Tibial nerve (tissue), 4 donors: ENCODE measurements at places on chromosomes 6 and 20. TPM values are rescaled to one million over a fixed set of nuclear protein-coding genes. Genes with fewer than 3 reads are reported as not detected.
A peak's percentile ranks its signal among the peaks of the same experiment; 100 is the strongest.

GRCh38 chr20:33521461-33521860 lies 31.6 kb downstream of the CBFA2T2 start:
- no peak overlapping the region for H3K27ac ChIP-seq
- DNase-seq: no peak
- peaks cover 8% of the 10 kb centered on the region for H3K36me3 ChIP-seq
- H3K4me3 ChIP-seq: no peak overlapping the region

DNA sequence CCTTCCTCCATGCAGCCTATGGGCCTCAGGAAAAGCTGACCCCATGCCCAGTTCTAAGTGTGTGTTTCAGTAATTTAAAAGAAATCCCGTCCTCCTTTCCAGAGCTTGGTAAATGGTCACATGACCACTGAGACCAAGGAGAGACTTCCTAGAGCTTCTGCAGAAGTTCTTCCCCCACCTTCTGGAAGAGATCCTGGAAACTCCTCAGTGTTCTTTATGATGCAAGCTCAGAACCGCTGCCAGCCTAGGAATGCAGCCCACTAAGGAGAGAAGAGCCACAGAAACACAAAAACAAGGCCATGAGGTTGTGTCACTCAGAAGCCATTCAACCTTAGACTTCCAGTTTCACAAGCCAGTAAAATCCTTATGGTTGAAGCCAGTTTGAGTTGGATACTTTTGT lies 348.4 kb downstream of the TPBG start:
- H3K4me3 ChIP-seq: no peak overlapping the region
- no peaks in the 10 kb centered on the region for H3K36me3 ChIP-seq
- H3K27ac ChIP-seq: no peak overlapping the region
- H3K4me1 ChIP-seq: no peaks in the 10 kb centered on the region
- peak; percentile 27 for DNase-seq

Gene KIZ
- total RNA-seq: 53.3 TPM

DNA sequence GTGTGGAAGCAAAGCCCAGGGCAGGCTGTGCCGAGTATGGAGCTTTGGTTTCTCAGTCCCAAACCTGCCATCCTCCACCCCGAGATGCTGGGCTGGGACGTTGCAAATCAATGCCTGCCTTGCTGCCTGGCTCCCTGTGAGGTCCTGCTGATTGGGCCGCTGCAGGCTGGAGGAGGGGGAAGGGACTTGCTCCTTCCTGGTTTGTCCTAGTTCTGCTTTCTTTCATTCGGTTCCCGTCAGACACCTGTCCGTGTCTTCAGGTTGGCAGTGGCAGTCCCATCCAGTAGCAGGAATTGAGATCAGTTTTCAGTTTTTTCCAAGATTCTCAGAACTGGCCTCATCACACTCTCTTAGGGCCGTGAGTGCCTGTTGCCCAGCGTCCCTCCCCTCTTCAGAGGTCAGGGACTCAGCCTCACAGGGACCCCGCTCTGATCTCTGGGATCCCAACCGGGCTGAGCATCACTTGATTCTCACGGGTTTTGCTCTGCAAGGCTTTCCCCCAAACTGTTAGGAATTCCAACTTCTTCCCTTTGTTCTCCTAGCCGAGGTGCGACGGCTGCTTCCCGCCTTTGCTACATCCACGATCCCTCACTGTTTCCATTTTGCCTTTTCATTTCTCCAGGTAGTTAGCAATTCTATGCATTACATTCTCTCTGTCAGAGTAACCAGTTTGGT lies 24.2 kb upstream of the TAGAP start:
- DNase-seq: no peak
- peaks cover 9% of the 10 kb centered on the region for H3K27me3 ChIP-seq
- H3K4me1 ChIP-seq: no peaks in the 10 kb centered on the region
- no peak overlapping the region for H3K27ac ChIP-seq

- H3K36me3 ChIP-seq: no peaks in the 10 kb centered on the region
- H3K4me3 ChIP-seq: no peak overlapping the region
- no peaks in the 10 kb centered on the region for H3K4me1 ChIP-seq
- no peak overlapping the region for H3K27ac ChIP-seq
- H3K27me3 ChIP-seq: no peaks in the 10 kb centered on the region
Measured at GRCh38 chr6:21457647-21458046, 135.9 kb upstream of the SOX4 start.

- H3K4me1 ChIP-seq: peaks cover 7% of the 10 kb centered on the region
- DNase-seq: no peak
- H3K36me3 ChIP-seq: no peaks in the 10 kb centered on the region
- no peak overlapping the region for H3K4me3 ChIP-seq
- no peaks in the 10 kb centered on the region for H3K27me3 ChIP-seq
- no peak overlapping the region for H3K27ac ChIP-seq
Measured at GRCh38 chr6:108728826-108729225, 119.4 kb upstream of the ARMC2 start.

DNA sequence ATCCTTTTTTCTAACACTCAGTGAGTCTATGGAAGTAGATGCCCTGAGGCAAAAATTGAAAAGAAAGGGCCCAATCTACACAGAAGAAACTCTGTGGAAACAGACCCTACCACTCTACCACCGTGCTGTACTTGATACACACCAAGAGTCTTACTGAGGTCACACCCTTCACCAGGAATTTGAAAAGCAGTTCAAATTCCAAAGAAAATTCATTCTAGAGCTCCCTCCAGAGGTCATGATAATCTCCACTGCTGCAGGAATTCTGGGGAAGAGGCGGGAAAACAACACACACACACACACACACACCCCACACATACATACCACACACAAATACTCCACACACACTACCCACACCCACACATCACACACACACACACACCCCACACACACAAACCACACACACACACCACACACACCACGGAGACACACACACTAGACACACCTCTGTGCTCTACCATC lies 336.8 kb downstream of the HDGFL1 start:
- peaks cover 13% of the 10 kb centered on the region for H3K4me1 ChIP-seq
- H3K27ac ChIP-seq: no peak overlapping the region
- no peaks in the 10 kb centered on the region for H3K27me3 ChIP-seq
- no peaks in the 10 kb centered on the region for H3K36me3 ChIP-seq
- H3K4me3 ChIP-seq: no peak overlapping the region

DNA sequence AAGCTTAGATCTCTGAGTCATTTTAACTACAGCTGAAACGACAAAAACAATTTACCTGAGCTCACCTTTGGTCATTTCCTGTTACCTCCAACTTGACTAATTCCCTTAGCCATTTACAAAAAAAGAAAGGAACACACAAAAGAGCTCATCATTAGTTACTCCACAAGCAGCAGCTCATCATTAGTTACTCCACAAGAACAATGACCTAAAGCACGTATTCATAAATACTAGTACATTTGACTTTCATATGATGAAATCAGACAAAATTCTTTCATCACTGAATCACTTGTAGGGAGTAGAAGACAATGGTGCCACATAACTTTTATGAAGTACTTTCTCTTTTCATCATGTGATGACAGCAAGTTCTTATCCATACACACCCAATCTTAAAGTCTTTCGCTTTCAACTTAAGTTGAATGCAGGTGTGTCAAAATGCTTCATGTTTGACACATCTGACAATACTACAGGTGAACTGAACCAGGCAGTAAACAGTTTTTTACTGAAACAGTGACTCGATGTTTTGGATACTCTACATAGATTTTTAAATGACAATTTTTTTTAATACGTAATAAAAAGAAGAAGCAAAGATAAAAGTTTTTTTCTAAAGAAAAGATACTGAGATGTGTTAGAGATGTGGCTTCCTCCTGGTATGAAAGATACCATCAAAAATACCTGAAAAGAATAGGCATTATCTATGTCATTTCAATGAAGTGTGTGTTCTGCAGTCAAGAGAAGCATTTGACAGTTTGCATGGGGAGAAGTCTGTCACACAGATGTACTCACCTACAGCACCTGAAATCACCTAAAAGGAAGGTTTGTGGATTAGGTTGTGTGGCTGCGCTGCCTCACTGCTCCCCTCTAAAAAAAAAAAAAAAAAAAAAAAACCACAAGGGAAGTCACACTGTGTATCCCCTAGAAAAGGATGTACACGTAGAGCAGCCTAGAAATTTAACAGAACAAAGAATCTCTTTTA lies 109.1 kb downstream of the PRDM1 start:
- no peak overlapping the region for H3K27ac ChIP-seq
- H3K4me1 ChIP-seq: no peaks in the 10 kb centered on the region
- H3K27me3 ChIP-seq: no peaks in the 10 kb centered on the region
- DNase-seq: no peak

DNA sequence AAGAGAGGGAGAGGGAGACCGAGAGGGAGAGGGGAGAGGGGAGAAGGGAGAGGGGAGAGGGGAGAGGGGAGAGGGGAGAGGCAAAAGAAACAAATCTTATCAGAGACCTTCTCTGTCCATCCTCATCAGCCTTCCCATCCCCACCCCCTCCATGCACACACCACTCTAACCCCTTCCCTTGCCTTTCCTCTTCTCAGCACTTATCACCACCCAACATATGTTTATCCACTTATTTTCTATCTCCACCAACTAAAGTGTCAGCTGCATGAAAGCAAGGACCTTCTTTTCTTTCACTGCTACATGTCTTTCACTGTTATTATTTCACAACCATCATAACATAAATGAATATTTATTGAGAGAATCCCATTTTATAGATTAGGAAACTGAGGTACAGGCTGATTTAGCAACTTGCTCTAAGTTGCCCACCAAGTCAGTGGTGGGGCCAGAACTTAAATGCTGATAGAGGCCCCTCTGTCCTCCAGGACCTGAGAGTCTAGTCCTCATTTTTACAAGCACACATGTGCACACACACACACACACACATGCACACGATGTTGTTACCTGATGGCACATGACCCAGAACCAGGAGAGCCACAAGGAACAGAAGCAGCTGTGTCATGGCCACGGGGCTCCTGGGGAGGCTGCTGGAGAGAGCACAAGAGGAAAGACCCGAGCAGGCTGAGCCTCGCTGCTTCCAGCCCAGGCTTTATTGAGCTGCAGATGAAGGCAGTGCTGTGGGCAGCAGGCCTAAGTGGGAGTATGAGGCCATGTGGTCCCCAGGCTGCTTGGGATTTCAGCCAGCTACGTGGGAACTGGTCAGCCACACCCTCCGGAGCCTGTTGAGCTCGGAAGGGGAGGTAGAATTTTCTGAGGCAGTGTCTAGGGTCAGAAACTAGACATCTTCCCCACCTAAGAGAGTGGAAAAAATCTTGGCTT lies 2.3 kb downstream of the DEFB124 start:
- H3K4me3 ChIP-seq: no peak overlapping the region
- H3K27me3 ChIP-seq: peaks cover 15% of the 10 kb centered on the region
- DNase-seq: no peak
- H3K27ac ChIP-seq: peak overlapping the region; percentile 48

GRCh38 chr6:116485559-116486184 lies 24.5 kb downstream of the CALHM6 start:
- H3K27me3 ChIP-seq: no peaks in the 10 kb centered on the region
- no peaks in the 10 kb centered on the region for H3K4me1 ChIP-seq
- no peaks in the 10 kb centered on the region for H3K36me3 ChIP-seq

DNA sequence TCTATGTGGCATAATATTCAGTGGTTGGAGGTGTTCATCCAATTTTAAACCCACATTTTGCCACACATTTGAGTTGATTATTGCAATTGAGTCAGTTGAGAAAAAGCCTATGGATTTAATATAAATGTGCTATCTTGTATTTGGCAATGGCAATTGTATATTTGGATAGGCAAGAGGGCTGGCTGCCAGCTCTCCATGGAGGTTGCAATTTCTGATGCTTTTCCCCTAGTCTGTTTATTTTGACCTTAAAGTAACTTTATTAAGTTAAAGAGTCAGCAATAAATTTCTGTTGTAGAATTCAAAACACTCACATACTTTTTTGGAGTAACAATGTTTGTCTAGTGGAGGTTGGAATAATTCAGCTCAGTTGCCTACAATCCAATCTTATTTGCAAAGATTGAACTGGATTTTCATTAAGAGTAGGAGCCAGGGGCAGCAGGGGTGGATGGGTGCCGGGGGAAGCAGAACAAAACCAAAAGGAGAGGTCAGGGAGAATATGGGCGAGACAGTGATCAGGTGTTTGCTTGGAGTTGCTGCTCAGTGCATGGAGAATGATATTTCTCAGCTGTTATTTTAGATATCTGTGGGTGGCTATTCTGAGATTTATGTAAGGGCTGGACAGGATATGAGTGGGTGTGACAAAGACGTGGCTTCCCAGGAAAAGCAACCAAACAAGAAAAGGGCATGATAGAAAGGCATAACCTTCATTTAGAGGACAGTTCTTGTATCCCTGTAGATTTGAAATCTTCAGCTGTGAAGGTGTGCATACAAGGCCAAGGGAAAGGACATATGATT lies 163.0 kb downstream of the HDGFL1 start:
- no peak overlapping the region for H3K4me3 ChIP-seq
- no peaks in the 10 kb centered on the region for H3K27me3 ChIP-seq
- H3K36me3 ChIP-seq: no peaks in the 10 kb centered on the region
- no peak for DNase-seq

Gene POPDC3
- 1.8 TPM for total RNA-seq

Gene LY6G5C
- total RNA-seq: not detected

- no peaks in the 10 kb centered on the region for H3K27me3 ChIP-seq
- no peaks in the 10 kb centered on the region for H3K4me1 ChIP-seq
- H3K4me3 ChIP-seq: peak overlapping the region; percentile 48
- H3K27ac ChIP-seq: no peak overlapping the region
Measured at GRCh38 chr6:122322824-122323223, 76.6 kb upstream of the HSF2 start.

Gene FRK
- 1.3 TPM for total RNA-seq

DNA sequence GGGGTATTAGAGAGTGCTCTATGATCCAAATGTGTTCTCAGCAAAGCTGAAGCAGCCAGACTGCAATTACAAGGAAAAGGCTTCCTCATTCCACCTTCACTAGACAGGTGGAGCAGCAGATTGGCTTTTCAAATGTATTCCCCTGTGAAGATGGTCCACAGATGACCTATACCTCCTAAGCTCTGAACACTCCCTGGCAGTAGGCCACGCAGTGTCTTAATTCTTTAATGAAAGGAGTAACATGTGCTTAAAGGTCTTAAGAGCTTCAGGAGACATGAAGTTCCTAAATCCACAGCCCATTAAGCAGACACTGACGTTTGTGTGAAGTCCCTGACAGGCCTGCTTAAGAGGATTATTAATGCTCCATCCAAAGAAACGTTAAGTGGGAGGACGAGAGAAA lies 138.9 kb upstream of the NUP153 start:
- no peak for DNase-seq
- H3K27me3 ChIP-seq: no peaks in the 10 kb centered on the region
- peaks cover 28% of the 10 kb centered on the region for H3K36me3 ChIP-seq
- no peaks in the 10 kb centered on the region for H3K4me1 ChIP-seq

GRCh38 chr20:41300886-41301285 lies 16.6 kb downstream of the ZHX3 start:
- H3K27ac ChIP-seq: no peak overlapping the region
- no peaks in the 10 kb centered on the region for H3K27me3 ChIP-seq

Gene CLDN20
- 4.4 TPM for total RNA-seq

GRCh38 chr6:169075211-169075914 lies 178.3 kb downstream of the THBS2 start:
- no peaks in the 10 kb centered on the region for H3K27me3 ChIP-seq
- peak overlapping the region; percentile 59 for H3K27ac ChIP-seq
- H3K4me1 ChIP-seq: peaks cover 14% of the 10 kb centered on the region
- H3K4me3 ChIP-seq: no peak overlapping the region
- DNase-seq: no peak

GRCh38 chr20:8226106-8226505 lies 94.0 kb downstream of the PLCB1 start:
- H3K4me1 ChIP-seq: peaks cover 18% of the 10 kb centered on the region
- no peak overlapping the region for H3K4me3 ChIP-seq
- H3K27me3 ChIP-seq: no peaks in the 10 kb centered on the region

Gene BPIFB4
- not detected for total RNA-seq
